Thyroid gland (tissue), 4 donors: ENCODE measurements at places on chromosomes 13 and 19. TPM values are rescaled to one million over a fixed set of nuclear protein-coding genes. Genes with fewer than 3 reads are reported as not detected.

- peak; percentile 78 for DNase-seq
Measured at GRCh38 chr13:33761740-33762139, 56.2 kb upstream of the RFC3 start.

GRCh38 chr19:47266401-47266941, 8.2 kb upstream of the INAFM1 start:
- no peak for DNase-seq

GRCh38 chr19:54160182-54160811, 776 bp upstream of the LENG1 start:
- DNase-seq: peak; percentile 36

- no peak for DNase-seq
Measured at GRCh38 chr13:100674572-100674871, at the start of gene TMTC4. TSS of gene TMTC4 (minus strand) at chr13:100674795. CDS start at chr13:100670362, 4,433 bp downstream.

DNA sequence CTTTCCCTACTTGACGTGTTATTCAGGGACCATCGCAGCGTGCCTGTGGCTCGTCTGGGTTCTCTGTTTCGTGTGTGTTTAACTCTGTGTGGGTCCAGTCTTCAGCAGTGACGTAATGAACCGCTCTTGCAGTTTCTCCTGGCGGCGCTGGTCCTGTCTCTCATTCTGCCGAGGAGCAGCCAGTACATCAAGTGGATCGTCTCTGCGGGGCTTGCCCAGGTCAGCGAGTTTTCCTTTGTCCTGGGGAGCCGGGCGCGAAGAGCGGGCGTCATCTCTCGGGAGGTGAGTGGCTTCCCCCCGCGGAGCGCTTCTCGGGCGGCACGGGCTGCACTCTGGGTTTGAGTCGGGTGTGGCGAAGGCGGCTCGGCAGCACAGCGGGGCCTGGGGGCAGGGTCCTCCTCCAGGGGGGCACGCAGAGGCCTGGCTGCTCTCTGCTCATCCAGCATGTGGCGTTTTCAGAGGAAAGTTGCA, 36.3 kb upstream of the TFDP1 start:
- DNase-seq: peak; percentile 64

GRCh38 chr13:20495087-20496023, 30.3 kb downstream of the CRYL1 start:
- peak; percentile 64 for DNase-seq

GRCh38 chr13:76216729-76217128, 580.6 kb downstream of the LMO7 start:
- DNase-seq: no peak

DNA sequence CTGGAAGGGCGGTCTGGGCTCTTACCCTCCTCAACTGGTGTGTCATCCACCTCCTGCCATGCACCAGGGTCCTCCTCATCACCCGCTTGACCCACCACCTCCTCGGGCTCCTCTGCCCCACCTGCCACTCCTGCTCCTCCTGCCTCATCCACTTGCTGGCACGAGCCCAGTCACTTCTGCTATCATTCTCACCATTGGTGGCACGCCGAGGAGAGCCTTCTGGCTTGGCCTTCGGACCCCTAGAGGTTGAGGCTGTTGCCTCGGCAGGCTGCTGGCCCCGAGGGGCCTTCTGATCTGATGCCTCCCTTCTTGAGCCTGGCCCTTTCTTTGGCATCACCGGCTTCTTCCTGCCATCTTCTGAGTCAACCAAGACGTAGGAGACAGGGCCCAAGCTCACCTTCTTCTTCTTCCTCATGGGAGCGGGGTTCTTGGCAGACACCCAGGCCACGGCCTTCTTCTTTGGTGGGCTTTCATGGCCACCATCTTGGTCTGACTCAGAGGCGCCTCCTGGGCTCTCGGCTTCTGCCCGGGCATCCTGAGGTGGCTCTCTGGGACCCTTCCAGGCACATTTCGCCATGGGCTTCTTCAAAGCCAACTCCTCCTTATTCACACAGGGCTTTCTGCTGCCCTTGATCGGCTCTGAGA, 1.7 kb downstream of the PNMA8A start:
- no peak for DNase-seq

DNA sequence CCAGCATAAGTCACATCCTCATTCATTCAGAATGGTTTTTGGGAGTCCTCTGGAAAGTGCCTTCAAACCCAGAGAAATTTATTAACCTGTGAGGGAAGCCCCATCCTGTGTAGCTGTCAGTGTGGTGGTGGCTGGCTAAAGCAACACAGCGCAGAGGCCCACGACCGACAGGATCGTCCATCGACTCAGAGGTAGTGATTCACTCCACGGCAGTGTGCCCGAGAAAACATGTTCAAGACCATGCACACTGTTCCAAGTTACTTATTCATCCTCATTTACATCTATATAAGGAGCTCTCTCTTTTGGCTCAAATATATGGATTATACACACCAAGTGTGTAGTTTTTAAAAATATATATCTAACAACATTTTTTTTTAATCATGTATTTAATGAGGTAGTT, 96.3 kb upstream of the SLC15A1 start:
- DNase-seq: no peak

DNA sequence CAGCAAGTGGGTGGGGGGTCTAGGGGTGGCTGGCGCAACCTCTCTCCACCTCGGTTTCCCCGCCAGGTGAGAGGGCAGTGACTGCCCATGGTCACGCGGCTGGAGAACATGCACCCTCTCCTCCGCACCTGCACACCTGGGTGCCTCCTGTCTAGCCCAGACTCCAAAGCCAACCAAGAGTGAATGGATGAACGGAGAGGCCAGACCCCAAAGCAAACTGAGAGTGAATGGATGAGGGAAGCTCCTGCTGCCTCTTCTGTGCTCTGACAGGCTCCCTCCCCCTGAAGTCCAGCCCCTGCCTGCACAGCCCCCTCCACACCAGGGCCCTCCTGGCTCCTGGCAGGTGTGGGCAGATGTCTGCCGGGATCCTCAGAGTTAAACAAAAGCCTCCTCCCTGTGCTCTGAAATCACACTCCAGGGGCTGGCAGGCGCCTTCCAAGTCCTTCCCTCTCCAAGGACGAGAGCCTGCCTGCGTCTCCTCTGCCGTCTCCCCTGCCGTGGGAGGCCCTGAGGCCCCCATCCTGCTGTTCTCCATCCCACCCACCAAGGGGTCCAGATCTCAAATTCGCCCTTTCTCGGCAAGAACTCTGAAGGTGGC, 2.2 kb downstream of the SBNO2 start:
- DNase-seq: peak; percentile 78

- no peak for DNase-seq
Measured at GRCh38 chr13:30681843-30682242, 53.5 kb upstream of the ALOX5AP start.

DNA sequence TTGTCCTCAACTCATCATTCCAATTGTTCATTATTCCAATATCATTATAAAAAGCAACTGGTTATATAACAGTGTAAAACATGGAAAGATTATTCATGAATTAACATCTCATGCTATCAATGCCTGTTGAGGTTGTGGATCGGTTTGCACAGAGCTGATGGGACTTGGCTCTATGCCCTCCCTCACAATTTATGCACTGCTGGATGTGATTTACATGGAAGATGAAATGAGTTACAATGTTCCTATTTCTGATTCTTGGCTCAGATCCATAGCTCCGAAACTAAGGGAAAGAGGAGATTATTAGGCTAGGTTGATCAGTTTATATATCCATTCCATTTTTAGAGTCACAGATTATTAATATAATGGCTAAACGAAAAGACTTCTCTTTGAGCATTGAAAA, 38.6 kb downstream of the SCEL start:
- DNase-seq: no peak

GRCh38 chr13:111540486-111540885, 220.0 kb downstream of the TEX29 start:
- no peak for DNase-seq

Gene NKG7
- 0.54 TPM for total RNA-seq

Gene C19orf12
- total RNA-seq: 32.5 TPM

Gene KANK3
- total RNA-seq: 21.1 TPM
